Fibroblast of mammary gland (primary cell): ENCODE measurements at places on chromosomes 4 and X.

DNA sequence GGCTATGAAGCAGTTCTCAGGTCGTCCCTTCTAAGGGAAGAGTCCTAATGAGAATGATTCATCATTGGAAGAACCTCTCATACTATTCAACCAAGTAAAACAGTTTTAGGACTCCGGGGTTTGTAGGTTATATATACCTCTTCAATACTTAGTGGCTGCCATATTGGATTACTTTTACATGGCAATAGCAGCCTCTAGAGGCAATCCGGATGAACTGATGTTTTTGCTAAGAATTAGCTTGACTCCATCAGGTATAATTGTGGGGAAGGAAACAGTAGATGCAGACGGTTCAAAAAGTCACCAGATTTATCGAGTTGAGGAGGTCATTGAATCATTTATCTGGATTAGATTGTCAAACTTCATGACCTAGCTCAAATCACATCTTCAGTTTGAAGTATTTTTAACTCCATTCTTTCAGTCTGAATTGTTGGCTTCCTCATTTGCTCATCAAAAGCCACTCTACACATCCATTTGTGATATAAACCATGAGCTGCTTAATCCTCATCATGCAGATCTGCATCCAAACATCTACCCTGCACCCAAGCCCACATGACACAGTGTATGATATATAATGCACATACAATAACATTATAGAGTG is 28.4 kb downstream of the GUCY1B1 start:
- DNase-seq: peak; percentile 71

DNA sequence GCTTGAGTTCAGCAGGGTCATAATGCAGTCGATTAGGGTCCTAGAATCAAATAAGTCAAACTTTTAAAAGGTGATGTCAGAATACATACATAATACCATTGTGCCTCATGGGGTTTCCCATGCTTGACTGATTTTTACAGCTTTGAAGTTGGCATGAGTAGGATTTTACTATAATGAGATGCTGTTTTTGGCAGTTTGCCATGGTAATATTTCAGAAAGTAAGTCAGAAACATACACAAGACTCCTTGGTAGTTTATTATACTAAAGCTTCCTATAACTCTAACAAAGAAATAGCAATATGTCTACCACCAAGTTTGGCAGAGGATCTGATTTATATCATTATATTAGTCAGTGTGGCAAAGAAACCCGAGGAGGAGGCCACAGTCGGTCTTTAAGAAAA is 45.2 kb downstream of the PHKA2 start:
- DNase-seq: no peak

GRCh38 chrX:31165241-31166035 is 93.6 kb upstream of the FTHL17 start:
- DNase-seq: no peak

- DNase-seq: peak; percentile 29
These were observed 432.9 kb downstream of the GRXCR1 start for GRCh38 chr4:43325220-43325967.

GRCh38 chr4:46992338-46992737 is 1.0 kb downstream of the GABRA4 start:
- no peak for DNase-seq

DNA sequence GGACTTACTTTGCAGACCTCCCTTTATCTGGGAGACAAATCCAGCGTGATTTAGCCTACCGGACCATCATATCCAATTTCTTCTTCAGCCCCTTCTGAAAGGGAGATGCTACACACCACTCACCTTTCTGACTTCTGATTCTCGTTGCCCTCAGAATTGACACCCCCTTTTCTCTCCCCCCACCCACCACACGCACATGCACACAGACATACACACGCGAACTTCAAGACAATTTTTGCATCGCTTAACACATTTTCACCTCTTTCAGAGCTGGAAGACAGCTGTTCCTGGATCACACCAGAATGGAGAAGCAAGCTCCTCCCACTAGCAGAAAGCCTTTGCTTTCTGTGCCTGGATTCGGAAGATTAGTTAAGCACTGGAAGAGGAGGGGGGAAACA is 1.0 kb upstream of the SNCA start:
- DNase-seq: no peak
